ENCODE measurements at places on chromosomes 13 and 19.

DNA sequence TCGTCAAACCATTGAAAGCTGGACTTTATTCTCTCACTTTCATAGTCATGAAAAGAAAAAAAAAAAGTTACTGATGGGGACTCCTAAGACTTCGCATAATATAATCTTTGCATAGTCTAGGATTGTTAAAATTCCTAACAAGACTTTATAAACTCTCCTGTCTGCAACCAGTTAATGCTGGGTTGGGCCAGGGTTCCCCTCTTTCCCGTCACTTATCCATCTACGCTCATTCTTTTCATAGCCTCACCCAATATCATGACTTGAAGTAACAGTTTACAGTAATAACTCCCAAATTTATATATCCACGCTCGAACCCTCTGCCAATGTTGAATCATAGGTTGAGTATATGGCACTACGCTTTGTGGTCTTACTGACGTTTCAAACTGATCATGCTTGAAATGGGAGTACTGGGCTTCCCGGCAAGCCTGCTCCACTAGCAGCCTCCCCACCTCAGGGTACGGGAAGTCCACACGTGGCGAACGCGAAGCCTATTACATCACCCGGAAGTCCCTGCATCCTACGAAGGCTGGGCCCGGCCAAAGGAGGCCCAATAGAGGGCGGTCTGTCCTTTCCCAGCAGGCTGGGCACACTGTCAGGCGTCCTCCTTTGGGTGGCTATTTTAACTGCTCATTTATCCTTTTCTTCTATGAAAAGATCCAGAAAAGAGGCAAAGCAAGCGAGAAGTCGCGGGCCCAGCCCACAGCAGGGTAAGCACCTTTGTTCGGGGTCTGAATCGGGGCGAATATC is 694 bp upstream of the ZNF460 start:
- DNase-seq, result peak; percentile 95

DNA sequence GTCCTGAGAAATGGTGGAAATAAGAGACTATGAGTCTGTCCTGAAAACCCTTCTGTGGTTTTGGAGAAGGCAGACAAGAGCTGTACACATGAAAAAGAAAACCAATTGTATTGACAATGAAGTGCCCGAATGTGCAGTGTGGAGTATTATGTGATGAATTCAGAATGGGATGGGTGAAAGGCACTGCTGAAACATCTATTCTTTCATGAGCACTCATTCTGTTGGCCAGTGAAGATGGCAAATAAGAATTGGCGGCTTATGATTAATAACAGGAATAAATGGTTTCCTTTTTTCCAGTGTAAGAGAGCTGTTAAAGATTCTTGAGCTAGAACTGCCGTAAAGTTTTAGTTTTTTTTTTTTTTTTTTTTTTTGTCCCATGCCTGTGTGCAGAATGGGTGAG is 5.7 kb downstream of the POLR1D start:
- no peak for DNase-seq

DNA sequence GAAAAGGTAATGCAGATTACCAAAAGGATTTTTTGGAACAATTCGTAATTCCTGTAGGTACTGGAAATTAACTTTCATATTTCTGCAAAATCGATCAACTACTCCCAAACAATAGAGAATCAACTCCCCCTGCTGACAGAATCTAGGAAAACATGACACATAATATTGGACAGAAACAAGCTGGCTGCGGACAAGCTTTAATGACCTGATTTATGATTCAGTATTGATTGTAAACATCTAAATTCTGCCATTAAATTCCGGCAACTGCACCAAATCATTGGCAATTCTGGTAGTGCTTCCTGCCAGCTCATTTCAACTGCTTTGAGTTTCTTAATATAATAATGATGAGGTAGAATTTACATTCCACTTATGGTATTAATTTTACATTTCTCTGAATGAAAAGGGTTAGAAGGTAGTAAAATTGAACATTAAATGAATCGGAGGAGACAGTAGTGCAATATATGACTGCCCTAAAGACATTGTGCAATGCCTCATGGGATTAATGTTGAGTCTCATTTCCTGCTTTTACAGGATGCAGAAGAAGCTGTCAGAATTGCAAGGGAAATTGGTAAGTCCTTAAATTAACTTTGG is 146.5 kb downstream of the PCCA start:
- DNase-seq, result peak; percentile 76

DNA sequence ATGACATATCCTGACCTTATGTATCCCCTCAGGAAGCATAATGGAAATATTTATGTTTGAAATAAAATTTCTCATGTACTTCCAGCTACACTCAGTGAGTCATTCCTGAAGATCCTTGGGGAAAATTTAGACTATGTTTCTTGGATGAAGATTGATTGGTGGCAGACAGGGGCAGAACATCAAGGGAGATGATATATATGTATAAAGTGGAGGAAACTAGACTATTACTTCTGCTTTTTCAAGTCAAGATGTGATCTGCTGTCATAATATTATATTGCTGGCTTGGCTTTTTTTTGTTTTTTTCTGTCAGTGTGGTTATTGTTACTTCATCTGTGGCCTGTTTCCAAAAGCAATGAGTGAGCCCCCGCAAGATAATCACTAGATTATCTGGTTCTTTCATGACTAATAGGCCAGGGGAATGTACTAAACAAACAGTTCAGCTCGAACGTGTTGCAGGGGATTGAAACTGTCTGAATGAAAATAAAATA is 87.2 kb upstream of the TNFSF11 start:
- DNase-seq, result peak; percentile 90

- DNase-seq, result peak; percentile 63
Observed at GRCh38 chr19:11538232-11539036, at the start of gene CNN1. Gene CNN1, plus strand, starts transcription at chr19:11538851. Its CDS starts 77 bp downstream, at chr19:11538928.

DNA sequence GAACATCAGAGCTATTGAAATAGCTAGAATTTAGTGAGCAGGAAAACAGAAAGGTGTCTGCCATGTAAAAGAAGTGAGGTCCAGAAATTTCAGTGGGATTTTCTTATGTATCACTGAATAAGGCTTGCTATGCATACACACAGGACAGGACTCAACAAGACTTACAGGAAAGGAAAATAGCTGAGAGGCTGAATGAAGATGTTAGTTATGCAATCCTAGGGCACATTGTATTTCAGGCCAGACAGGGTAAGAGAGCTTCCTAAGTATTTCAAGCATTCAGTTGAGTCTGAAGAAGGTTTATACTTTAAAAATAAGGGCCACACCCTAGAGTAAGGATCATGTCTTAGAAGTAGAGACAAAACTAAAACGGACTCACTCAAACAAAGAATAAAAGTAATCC is 419.9 kb upstream of the PRR20A start:
- DNase-seq, result no peak

DNA sequence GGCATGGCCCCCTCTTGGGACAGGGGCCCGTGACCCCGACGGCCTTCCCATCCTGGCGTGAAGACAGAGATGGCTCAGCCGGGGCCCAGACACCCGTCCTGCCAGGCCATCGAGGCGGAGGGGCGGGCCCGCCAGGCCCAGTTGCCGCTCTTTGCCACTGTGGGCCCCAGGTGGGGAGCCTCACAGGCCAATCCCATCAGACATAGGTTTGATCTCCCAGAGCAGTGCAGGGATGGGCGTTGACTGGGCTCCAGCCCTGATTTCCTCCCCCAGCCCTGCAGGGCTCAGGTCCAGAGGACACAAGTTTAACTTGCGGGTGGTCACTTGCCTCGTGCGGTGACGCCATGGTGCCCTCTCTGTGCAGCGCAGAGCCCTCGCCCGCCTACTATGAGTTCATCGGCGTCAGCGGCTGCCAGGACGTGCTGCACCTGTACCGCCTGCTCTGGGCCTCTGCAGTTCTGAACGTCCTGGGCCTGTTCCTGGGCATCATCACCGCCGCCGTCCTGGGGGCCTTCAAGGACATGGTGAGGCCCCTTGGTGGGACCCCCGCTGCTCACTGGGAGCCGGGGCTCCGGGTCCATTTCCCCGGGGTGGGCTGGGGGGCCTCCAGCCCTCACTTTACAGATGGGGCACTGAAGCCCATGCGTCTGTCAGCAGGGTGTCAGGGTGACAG is 42.4 kb downstream of the TMEM255B start:
- no peak for DNase-seq

- DNase-seq, result no peak
Observed at GRCh38 chr13:78675112-78675511, 16.2 kb upstream of the OBI1 start.

- no peak for DNase-seq
Observed at GRCh38 chr13:44046428-44046827, 166.7 kb downstream of the LACC1 start.

DNA sequence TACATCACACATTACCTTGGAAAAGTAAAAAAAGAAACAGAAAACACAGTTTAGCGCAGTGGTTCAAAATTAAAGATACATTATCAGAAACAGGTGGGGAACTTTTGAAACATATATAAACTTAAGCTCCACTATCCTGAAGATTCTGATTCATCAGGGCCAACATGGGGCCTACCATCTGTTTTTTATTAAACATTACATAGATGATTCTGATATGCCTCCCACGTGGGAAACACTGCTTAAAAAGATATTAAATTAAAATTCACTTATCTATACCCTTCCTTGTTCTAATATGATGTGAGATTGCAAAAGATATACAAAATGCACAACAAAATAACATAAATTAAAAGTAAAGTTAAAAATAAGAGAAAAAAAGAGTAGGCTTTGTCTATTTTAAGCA is 125.0 kb downstream of the VWA8 start:
- DNase-seq, result peak; percentile 31

- DNase-seq, result peak; percentile 48
Observed at GRCh38 chr19:38805180-38805579, 7.6 kb downstream of the LGALS4 start.

DNA sequence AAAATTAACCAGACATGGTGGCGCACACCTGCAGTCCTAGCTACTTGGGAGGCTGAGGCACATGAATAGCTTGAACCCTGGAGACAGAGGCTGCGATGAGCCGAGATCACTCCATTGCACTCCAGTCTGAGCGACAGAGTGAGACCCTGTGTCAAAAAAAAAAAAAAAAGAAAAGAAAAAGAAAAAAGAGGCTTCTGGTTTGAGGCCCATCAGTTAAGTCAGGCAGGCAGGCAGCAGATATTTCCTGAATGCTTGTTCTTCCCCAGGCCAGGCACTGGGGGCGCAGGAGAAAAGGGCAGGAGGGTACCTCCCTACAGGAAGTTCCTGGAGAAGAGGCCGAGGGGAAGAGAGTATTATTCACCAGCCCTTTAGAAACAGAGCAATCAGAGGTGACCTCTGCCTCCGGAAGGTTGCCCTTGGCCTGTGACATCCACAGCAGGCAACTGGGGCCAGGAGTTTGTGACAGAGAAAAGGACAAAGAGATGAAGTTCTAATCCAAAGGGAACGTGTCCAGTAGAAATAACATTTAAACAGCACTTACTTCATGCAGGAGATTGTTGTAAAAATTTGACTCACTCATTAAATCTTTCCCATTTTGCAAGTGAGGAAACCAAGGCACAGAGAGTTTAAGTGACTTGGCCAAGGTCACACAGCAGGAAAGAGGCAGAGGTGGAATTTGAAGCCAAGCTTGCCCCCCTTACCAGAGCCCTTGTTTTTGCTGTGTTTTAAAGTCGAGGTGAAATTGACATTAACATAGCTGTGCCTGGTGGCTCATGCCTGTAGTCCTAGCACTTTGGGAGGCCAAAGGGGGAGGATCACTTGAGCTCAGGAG is 4.3 kb upstream of the RLN3 start:
- DNase-seq, result peak; percentile 62

GRCh38 chr19:16668176-16668575 is 7.2 kb downstream of the TMEM38A start:
- DNase-seq, result no peak

DNA sequence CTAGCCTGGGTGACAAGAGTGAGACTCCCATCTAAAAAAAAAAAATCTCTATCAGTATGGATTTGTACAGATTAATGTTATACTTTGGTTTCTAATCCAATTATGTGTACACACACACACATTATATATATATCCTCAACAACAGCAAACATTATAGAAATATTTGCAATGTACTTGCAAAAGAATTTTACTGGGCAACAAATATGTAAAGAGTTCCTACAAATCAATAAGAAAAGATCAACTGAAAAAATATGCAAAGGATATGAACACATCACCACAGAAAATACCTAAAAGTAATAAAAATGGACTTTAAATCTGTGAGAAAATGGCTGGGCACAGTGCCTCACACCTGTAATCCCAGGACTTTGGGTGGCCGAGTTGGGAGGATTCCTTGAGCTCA is 40.9 kb upstream of the NFIC start:
- no peak for DNase-seq

GRCh38 chr13:108961542-108962125 is 332.2 kb downstream of the MYO16 start:
- peak; percentile 68 for DNase-seq

DNA sequence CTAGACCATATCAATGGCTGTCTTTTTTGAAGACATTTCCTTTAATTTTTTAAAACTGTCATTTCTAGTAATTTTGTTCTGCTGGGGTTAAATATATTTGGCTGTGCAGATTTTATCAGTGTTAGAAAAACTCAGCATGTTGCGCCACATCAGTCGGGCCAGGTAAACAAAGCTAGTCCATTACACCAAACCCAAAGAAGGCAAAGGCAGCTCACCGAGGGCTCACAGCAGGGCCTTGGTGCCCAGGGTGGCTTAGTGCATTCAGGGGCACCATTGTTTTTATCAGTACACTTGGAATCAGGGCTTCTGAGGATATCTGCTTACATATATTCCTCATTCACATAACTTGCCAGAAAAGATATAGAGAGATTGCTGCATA is 22.2 kb downstream of the SPATA13 start:
- DNase-seq, result no peak

DNA sequence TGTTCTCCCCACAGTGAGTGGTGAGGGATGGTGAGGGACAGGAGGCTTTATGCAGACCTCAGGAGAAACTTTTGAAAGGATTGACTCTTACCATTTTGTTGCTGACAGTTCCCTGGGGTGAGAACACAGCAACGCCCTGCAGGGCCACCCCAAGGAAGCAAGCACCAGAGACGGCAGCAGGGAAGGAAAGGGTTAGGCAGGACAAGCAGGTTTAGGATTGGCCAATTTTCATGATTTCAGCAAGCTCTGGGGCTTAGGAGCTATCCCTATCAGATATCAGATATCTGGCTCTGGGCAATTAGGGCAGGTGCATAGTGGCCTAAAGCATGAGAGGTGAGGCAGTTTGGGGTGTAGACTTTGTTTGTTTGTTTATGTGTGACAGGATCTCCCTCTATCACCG is 87.0 kb upstream of the LSM14A start:
- no peak for DNase-seq

GRCh38 chr19:16585808-16586476 is 13.7 kb upstream of the SLC35E1 start:
- peak; percentile 19 for DNase-seq

- DNase-seq, result no peak
Observed at GRCh38 chr13:91540158-91540736, 141.8 kb downstream of the GPC5 start.

- DNase-seq, result peak; percentile 17
Observed at GRCh38 chr13:64369121-64369520, 2861.0 kb downstream of the PCDH9 start.

Data from ELR (cell line).